Germinal center (tissue), 1 donor: ENCODE measurements at places on chromosomes 4 and X.

GRCh38 chr4:179447308-179447707, 2005.1 kb upstream of the AGA start:
- DNase-seq, result no peak

DNA sequence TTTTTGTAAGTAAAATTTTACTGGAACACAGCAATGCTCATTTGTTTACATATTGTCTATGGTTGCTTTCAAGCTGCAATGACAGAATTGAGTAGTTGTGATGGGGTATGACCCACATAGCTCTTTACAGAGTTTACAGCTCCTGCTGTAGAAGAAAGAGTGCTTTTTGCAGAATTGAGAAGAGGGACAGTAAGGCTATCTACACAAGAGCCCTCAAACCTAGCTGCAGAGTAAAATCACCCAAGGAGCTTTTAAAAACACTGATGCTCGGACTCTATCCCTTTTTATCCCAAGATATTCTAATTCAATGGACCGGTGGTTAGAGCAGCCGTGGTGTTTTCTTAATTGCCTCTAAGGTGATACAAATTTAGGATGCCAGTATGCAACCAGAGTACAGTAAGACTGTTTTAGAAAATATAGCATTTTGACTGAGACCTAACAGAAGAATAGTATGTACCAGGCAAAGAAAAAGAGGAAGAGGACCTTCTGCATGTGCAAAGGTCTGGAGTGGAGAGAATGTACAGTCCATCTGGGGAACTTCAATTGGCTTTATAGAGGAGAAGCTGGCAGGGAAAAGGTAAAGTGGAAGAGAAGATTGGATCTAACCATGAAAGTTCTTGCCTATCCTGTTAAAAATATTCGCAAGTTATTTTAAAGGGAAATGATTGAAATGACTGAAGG, 663.6 kb upstream of the CPEB2 start:
- no peak for DNase-seq

GRCh38 chrX:68072041-68072440, 361.3 kb downstream of the OPHN1 start:
- DNase-seq, result no peak

GRCh38 chr4:123924536-123924935, 527.9 kb downstream of the SPRY1 start:
- DNase-seq, result no peak

- no peak for DNase-seq
Observed at GRCh38 chr4:176534566-176534965, 214.8 kb downstream of the SPCS3 start.

- no peak for DNase-seq
Observed at GRCh38 chr4:65653740-65654361, 16.4 kb downstream of the EPHA5 start.

DNA sequence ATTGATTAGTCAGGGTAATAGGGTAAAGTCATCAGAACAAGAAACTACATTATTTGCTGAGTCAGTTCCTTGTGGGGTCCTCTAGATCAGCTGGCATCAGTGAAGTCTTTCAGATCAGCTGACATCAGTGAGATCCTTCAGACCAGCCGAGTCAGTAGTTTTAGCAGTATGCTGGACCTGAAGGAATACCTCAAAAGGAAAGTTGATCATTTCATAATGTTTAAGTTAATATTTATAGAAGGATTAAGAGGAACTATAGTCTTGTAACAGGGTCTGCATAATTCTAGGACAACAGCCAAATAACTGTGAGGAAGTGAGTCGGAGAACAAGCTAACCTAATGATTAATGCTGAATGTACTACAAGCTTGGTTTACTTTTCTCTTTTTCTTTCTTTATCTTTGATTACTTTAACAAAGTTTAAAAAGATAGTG, 958 bp upstream of the UGT2B7 start:
- no peak for DNase-seq

DNA sequence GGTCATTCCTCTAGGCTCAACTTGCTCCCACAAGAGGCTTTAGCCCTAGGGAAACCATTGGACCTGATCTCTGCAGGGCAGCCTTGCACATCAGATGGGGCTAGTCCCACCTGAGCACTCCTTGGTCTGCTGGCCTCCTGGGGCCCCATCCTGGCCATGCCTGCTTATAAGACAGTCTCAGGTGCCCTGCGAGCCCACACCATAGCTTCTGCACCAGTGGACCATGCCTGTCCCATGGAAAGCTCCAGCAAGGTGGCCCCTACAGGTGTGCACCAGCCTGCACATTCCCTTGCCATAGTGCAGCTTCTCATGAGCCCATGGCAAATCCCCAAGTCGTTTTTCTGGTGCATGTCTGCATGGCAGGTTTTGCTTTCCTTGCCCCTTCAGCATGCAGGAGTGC, 19.6 kb upstream of the FAAH2 start:
- no peak for DNase-seq

DNA sequence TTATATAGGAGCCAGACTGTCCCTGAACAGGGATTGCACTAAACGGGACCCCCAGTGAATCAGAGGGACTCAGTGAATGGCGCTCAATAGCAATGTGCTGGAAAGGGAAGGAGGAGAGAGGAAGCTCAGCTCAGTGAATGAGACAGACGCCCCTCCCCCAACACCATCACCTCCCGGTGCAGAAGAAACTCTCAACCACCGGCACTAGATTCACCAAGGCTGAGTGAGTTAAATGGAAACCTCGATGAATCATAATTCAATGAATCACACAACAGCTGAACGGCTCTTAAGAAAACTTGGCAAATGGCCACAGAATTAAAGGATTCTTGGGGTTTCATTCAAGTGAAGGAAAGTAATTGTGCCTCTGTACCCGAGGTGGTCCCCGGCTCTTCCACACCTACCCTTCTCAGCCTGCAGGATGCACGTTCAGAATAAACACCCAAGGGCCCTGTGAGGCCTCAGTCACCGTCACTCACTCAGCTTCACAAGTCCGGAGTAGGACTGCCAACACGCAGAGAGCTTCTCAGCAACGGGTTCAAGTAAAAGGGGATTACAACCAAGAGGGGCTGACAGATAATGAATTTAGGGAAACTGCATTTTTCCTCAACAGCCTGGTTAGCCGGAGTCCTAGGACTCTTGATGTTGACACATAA, 29.3 kb downstream of the CRMP1 start:
- DNase-seq, result no peak

DNA sequence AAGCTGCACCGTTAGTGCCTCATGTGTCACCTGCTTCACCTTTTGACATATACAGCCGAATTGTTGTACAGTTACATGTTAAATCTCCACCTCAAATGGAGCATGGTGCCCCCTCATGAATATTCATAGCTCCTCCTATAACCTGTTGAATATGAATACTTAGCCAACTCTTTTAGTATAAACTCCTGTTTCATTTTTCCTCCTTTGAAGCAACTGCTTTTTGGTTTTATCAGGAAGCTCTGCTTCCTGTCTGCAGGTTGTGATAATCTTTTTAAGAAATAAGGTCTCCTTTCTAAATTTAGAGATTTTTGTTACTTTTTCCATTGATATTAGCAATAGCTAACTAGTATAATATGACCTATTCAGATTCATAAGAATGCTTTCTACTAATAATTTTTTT, 1429.2 kb upstream of the AGA start:
- no peak for DNase-seq

DNA sequence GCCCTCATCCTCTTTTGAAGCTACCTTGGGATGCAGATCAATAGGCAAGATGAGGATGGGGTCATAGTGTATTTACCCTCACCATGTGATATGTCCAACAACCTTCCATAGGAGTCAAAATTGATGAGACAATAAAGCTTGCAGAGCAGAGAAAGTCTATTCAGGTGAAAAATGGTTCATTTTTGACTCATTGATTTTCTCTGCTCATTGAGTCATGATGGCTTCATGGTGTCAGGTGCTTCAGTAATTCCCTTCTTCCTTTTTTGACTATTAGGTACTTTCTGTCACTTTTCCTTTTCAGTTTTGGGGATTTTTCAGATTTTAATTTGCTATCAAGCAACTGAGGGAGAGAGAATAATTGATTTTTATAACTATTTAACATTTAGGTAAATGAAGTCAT, 55.9 kb upstream of the IL2 start:
- no peak for DNase-seq
